ENCODE measurements at places on chromosomes 1 and 21.
A peak's percentile ranks its signal among the peaks of the same experiment; 100 is the strongest.

- DNase-seq: peak; percentile 1
These were observed 37.6 kb downstream of the PUM1 start for GRCh38 chr1:31027693-31028526.

DNA sequence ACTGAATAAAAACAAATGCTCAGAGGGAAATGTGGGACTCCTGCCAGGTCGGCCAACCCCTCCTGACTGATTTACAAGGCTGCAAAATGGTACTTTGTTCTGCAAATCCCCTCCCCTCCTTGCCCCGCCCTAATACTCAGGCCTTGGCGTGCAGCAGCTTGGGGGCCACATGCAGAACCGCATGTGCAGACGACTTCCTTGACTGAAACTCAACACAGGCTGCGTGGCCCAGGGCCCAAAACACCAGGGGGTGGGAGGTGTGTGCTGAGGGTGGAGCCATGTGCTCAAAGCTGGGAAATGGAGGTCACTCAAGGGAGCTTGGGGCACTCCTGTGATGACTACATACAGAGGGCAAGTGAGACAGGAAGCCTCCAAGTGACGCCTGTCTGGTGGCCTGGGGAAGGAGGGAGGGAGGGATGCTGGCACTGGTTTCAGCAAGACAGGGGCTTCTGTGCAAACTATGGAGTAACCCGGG, 87.2 kb downstream of the MRPL37 start:
- DNase-seq: no peak

DNA sequence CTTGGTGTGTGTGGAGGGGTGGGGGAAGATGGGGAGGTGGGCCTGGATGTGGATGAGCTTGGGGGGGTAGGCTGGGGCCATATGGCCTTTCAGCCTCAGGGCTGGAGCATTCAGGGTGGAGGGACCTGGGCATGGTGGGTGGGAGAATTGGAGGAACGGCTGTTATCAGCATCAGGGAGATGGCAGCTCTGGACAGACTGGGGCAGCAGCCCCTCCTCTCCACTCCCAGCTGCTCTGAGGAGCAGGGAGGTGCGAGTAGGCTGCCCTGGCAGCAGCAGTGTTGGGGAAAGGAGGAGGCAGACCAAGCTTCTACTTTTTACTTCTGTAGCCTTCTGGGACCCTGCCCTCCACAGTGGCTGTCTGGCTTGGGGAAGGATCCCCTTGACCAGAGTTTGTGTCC, 10.2 kb downstream of the PPFIA4 start:
- DNase-seq: no peak

- no peak for DNase-seq
These were observed 465 bp downstream of the HUNK start for GRCh38 chr21:31873275-31873695.

DNA sequence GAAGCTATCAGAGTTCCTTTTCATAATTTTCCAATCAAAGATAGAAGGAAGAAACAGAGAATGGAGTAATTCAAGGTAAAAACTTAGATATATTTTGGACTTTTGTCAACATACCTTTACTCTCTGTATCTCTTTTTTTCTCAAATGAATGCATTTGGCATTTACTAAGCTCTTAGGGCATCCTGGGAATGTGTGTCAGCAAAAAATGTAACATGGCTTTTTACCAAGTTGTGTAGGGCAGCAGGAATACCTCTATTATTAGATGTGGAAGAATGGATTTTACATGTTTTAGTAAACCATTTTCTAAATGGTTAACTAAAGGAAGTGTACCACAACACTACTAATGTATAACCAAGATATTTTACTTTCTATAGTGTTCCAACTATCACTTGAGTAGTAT, 4.2 kb upstream of the COL11A1 start:
- DNase-seq: no peak

DNA sequence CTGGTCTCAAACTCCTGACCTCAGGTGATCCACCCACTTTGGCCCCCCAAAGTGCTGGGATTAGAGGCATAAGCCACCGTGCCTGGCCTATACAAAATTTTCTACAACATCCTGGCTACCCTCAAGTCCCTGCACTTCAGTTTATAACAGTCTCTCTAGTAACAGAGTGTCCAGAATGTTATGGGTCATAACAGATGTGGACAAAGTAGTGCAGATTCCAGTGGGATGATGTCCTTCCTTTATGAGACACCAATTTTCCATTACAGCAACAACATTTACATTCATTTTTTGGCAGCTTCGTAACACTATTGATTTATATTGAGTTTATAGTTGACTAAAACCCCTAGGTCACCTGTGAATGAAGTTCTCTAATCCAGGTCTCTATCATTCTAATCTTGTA, 429.4 kb upstream of the PTBP2 start:
- DNase-seq: no peak

DNA sequence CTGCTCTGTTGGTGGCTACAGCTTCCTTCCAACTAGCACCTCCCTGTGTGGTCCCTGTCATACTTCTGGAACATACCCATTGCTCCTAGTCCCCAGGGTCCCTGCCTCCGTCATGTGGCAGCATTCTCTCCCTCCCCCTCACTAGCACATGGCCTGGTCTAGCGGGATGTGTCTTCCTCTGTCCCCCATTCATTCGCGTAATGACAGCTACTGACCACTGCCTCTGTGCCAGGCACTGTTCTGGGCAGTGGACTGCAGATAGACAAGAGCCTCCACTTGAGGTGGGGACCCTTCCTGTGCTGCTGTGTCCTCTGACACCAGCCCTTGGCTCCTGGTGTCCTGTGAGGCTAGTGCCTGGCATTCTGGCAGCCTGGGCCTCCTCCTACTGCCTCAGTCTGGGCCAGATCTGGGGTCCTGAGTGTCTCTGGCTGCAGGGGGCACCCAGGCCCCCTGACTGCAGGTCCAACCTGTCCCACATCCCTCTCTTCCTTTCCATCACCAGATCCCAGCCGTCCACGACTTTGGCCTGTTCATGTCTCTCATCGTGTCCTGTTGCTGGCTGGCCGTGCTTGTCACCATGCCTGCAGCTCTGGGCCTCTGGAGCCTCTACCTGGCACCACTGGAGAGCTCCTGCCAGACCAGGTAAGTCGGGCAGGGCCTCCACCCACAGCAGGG, 38.1 kb downstream of the DISP3 start:
- DNase-seq: no peak

DNA sequence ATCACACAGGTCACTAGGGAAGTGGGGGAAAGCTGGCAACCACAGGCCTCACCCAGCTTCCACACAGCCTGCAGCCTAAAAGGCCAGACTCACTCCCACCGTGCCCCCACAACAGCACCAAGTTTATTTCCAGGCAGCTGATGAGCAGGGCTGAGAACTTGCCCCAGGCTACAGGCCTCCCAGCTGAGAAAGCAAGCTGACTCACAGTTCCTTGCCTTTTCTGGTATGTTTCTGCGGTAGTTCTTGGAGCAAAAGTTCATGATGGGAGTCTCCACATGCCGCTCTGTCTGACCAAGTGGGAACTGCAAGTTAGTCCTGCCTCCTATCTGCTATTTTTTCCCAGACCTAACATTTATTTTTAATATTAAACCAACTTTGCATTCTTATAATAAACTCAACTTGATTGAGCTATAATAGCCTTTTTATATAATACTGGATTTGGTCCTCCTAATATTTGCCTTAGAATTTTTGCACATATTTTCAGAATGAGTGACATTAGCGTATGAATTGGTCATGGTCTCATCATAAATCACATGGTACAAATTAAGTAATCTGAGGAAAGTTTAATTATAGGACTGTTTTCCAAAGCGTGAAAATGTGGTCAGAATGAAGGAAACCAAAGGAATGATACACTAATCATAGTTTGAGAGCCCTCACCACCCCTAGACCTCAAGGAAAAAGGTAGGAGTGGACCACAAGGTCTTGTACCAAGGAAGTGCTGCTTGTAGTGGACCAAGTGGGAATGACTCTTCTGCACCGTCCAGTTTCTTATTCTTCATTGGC, 30.7 kb downstream of the RPAP2 start:
- DNase-seq: no peak

GRCh38 chr1:154427173-154428139, 22.3 kb downstream of the IL6R start:
- no peak for DNase-seq

DNA sequence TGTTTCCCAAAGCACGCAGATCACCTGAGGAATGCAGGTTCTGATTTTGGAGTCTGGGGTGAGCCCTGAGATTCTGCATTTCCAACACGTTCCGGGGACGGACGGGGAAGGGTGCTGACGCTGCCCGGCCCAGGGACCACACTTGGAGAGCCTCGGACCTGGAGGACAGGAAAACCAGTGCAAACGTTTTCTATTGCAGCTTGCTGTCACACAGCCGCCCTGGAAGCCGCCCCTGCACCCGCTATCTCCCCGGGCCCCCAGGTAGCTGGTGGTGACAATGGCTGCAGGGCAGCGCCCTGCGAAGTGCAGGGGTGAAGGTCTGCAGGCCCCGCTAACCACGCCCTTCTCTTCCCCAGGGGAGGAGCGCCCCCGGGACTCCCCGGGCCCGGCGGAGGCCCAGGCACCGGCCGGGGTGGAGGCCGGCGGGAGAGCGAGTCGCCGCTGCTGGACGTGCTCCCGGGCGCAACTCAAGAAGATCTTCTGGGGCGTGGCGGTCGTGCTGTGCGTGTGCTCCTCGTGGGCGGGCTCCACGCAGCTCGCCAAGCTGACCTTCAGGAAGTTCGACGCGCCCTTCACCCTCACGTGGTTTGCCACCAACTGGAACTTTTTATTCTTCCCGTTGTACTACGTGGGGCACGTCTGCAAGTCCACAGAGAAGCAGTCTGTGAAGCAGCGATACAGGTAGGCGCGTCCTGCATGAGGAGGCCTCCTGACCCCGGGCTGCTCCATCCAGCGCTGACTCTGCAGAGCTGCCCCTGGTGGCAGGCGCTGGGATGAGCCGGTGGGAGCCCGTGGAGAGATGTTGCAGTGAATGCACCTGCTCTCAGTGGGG, 142.0 kb upstream of the COA6 start:
- no peak for DNase-seq

DNA sequence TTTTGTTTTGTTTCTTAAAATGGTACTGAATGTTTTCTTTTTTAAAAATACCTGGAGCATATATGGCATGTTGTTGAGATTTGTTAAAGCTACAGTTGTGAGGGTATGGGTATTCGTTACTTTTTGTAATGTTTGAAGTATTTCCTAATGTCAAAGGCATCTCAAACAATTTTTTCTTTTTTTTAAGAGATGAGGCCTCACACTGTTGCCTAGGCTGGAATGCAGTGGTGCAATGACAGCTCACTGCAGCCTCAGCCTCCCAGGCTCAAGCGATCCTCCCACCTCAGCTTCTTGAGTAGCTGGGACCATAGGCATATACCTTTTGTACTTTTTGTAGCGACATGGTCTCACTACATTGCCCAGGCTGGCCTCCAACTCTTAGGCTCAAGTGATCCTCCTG, 16.1 kb downstream of the CLCN6 start:
- DNase-seq: no peak

DNA sequence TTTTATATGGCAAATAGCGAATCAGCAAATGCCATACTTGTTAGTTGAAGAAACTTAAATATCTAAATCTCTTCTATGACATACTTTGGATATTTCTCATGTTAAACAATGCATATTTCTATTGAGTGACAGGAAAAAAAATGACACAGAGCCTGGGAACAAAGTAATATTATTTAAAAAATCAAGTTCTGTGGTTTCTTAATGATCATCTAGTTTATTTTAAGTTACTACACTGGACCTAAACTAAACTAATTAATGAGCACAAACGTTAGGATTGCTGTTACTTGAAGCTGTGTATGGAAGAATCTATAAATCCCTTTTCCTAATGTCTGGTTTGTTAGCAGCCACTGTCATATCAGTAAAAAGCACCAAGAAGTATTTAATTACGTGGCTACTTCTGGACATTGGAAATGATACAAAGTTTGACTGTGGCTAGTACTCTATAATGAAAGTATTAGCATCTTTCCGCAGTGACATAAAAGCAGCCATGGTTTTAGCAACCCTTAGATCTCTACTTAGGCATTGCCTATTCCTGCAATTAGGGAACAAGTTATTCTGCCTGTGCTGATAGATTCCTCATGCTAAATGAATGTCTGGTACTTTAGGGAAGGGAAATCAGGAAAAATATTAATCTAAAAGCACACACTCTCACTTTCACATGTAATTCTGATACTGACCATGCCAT, 981.7 kb upstream of the B3GALT2 start:
- no peak for DNase-seq

DNA sequence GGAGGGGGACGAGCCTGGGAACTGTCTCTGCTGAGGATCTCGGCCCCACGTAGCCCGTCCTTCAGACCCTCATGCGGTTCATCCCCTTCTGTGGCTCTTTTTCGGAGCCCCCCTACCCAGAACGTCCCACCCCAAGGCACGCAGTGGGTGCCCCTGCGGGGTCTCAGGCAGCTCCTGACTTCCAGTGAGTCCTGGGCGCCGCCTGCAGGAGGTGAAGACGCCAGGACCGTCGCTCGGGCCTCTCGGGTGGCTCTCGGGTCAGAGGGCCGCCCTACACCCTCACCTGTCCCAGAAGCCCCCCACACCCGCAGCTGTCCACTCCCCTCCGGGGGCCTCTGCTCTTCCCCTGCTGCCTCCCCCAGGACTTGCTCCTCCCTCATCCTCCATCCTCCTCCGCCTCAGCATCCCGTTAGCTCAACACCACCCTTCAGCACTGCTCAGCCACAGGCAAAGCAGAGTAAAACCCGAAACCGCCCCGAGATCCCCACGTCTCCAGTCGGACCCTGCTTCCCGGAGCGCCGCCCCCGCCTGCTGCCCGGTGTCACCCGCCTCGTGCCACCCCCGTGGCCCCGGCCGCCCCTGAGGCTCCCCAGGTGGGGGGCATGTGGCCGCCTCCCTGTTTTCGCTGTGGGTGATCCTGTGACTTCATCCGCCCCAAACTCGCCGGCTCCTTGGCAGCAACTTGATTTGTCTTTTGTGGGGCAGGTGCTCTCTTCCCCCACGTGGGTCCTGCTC, 13.3 kb upstream of the POFUT2 start:
- DNase-seq: no peak

- no peak for DNase-seq
These were observed 19.2 kb upstream of the PEF1 start for GRCh38 chr1:31663622-31664452.

- DNase-seq: no peak
These were observed 319.8 kb downstream of the HMCN1 start for GRCh38 chr1:186054003-186054402.

DNA sequence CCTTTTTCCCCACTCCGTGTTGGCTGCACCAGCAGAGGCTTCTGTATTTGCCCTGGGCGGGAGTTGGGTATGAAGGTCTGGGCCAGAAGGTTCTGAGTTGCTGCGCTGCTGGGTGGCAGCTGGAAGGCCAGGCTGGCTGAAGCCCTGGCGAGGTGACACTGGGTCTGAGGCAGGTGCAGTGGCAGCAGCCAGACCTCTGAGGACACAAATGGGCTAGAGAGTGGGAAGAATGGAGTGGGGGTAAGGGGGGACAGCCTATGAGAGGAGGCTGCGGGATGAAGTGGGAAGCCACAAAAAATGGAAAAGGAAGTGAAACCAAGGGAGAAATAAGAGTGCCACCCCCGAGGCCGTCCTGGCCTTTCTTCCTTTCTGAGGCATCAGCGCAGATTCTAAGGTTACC, 53.2 kb downstream of the STX6 start:
- DNase-seq: no peak

GRCh38 chr1:243291292-243291691, 35.5 kb downstream of the SDCCAG8 start:
- DNase-seq: no peak

- no peak for DNase-seq
These were observed 22.7 kb downstream of the CLIC6 start for GRCh38 chr21:34691390-34692032.

- DNase-seq: no peak
These were observed 8.4 kb upstream of the MRPS6 start for GRCh38 chr21:34065027-34065426.

All from forelimb muscle (tissue), 1 donor.